ENCODE measurements at places on chromosomes 13 and 19.

- no peak for DNase-seq
Measured at GRCh38 chr13:62524061-62524460, 1108.4 kb upstream of the PCDH20 start.

DNA sequence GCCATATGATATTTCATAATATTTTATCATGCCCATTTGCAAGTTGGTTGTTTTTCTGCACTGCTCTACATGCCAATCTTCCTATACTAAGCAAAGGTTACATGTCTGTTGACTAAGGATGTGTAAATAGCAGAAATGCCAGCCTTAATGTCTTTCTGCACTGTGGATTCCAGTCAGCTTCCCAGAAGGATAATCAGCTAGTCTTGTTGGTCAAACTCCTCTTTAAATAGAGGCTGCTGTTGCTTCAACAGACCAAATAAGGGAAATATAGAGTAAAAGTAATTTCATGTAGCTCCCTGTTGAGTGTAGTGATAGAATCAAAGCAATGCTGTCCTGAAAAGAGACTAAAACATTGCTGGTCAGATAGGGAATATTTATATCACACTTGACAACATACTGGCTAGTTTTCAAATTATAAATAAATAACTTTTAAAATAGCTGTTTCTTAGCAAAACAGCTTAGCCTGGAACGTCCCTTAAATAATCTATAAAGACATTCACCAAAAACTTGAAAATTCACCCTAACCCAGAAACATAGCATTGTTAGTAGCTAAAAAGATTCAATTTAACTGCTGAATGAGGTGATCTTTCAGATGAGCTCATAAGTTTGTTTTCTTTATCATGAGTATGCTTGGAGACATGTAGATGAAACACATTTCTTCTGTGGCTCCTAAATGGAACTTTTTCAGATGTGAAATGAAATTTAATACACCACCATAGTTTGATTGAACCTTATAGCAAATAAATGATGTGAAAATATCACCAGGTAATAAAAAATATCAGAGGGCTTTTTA, 56.6 kb downstream of the FRY start:
- DNase-seq = no peak

- no peak for DNase-seq
Measured at GRCh38 chr13:45602183-45603170, 13.1 kb downstream of the ERICH6B start.

DNA sequence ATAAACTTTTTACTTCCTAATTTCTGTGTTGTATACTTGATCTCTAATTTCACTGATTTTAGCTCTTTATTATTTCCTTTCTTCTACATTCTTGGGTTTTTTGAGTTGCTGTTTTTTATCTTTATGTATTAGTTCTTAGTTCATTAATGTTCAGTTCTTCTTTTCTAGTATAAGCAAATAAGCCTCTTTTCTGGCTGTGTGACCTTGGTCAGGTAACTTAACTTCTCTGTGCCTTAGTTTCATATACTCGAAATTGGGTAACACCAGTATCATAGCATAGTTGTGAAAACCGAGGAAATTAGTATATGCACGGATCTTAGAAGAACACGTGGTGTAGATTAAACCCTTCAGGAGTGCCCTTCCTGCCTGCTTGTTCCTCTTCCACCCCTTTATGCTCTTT, 130.2 kb upstream of the C1QTNF9B start:
- no peak for DNase-seq

DNA sequence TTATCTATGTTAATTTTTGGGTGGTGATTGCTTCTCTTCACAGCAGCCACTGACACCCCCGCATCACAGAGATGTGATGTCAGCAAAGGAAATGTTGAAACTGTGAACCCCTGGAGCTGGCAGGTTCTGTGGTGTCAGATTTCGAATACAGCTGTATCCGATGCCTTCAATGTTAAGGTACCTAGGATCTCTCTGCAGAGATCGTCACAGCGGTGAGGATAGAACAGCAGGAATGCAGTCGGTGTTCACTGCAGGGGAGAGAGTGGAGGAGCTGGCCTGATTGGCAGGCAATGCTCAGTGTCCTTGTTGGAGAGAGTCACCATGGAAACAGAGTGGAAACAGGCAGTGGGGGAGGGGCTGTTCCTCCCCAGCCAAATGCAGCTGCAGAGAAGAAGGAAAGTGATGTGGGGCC, 79.5 kb upstream of the ZNF835 start:
- DNase-seq = no peak

GRCh38 chr13:26508885-26509284, 48.6 kb upstream of the WASF3 start:
- no peak for DNase-seq

- DNase-seq = no peak
Measured at GRCh38 chr13:43489233-43489632, 297.5 kb downstream of the ENOX1 start.

DNA sequence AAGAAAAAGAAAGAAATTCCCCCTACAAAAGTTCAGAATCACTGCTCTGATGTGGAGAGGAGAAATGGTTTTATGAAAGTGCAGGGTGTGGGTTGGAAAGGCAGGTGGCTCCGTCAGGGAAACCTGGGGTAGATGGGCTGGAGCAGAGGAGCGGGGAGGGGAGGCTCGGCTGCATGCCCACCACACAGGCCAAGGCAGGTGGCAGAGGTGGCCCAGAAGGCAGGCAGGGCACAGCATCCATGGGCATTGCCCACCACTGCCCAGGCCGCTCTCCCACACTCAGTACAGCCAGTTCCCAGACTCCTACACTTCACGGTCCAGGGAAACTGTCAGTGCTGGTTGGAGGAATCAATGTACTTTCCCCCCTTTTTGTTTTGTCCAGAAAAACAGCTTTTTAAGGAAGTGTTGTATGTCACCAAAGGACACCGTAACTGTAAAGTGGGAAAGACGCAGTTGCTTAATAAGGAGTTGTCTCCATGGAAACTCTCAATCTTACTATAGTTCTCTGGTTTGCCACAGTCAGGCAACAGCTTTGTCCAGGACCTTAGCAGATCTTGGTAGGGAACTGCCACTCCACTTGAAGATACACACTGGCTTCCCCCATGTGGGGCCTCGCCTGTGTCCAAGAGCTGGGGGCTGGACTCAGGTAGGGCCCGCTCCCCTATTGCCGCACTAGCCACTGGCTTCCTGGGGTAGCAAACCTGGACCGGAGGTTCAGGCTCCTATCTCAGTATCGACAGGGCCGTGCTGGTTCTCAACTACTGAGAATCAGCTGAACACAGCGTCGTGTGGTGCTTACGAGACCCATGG, 82.9 kb downstream of the RAB20 start:
- DNase-seq = no peak

DNA sequence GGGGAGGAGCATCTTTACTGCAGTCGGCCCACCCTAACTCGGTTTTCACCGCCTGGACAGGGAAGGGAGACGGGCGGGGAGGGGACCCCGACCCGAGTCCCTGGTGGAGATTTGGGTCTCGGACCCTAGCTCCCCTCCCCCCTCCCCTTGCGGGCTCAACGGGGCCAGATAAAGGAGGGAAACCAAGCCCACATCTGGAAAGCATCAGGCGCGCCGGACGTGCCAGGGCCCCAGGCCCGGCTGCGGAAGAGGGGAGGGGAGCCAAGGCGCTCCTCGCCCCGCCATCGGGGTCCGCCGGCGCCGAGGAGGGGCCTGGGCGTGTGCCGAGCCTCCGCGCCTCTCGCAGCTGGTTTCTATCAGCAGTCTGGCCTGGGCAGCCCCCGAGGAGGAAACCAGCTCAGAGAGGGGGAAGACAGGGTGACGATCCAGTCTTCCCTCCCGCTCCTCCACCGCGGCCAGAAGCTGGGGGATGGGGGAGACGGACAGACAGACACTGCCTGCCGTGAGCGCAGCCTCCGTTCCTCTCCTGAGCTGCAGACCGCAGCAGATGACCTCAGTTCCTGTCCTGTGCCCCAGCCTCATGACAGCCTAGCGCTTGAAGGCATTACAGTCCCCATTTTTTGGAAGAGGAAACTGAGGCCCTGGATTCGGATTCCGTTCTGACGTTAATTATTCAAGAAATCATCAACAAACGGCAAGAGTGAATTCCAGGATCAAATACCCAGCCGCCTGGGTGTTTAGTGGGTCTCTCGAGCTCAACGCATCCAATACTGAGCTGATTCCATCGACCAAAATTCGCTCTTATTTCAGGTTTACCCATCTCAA, 3.6 kb upstream of the GNG8 start:
- DNase-seq = no peak
